Activated T-helper 1 cell treated with anti-CD3 and anti-CD28 coated beads, Interleukin-12 subunit alpha, Interleukin-12 subunit beta, Interleukin-2, Interleukin-4 antibody, amounts not matched to agents 30 ng/mL and 10 ng/mL and 1 ng/mL, durations not matched to agents 14 hours and 24 hours and 36 hours (primary cell): ENCODE measurements at places on chromosomes 4 and X.

- no peaks in the 10 kb centered on the region for H3K4me1 ChIP-seq
- no peak overlapping the region for H3K4me3 ChIP-seq
- H3K36me3 ChIP-seq: no peaks in the 10 kb centered on the region
- no peak overlapping the region for H3K27ac ChIP-seq
These were observed 1.7 kb upstream of the PPP2R2C start for GRCh38 chr4:6474053-6474568.

- H3K4me1 ChIP-seq: no peaks in the 10 kb centered on the region
- no peak for DNase-seq
- H3K27ac ChIP-seq: no peak overlapping the region
These were observed 8.4 kb downstream of the BTK start for GRCh38 chrX:101377547-101377946.

- peaks cover 40% of the 10 kb centered on the region for H3K27me3 ChIP-seq
- H3K27ac ChIP-seq: no peak within 1 kb of the TSS
- DNase-seq: no peak
- peaks cover 3% of the 10 kb centered on the region for H3K36me3 ChIP-seq
- peak within 1 kb of the TSS; percentile 82 for H3K4me3 ChIP-seq
These were observed at the start of gene WDFY3 for GRCh38 chr4:84966382-84967242. TSS of gene WDFY3 (minus strand) at chr4:84966690. CDS start at chr4:84860591, 106,099 bp downstream.

DNA sequence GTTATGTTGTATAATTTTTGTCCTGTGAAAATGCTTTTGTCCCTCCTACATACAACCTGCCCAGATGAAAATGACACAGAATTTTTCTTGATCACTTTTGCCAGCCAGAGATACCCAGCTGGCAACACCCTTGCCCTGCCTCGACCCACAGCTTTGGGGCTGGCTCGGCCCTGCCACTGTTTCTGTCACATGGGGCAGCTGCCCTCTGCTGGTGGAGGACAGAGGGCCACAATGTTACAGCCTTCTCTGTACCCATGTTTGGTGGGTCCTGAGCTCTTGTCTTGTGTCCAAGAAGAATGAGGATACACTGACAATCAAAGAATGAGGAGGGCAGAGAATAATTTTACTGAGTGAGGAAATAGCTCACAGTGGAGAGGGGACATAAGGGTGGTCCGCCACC is 31.1 kb downstream of the BMP15 start:
- H3K36me3 ChIP-seq: no peaks in the 10 kb centered on the region
- H3K27ac ChIP-seq: no peak overlapping the region
- H3K4me3 ChIP-seq: no peak overlapping the region
- H3K4me1 ChIP-seq: no peaks in the 10 kb centered on the region
- DNase-seq: no peak

DNA sequence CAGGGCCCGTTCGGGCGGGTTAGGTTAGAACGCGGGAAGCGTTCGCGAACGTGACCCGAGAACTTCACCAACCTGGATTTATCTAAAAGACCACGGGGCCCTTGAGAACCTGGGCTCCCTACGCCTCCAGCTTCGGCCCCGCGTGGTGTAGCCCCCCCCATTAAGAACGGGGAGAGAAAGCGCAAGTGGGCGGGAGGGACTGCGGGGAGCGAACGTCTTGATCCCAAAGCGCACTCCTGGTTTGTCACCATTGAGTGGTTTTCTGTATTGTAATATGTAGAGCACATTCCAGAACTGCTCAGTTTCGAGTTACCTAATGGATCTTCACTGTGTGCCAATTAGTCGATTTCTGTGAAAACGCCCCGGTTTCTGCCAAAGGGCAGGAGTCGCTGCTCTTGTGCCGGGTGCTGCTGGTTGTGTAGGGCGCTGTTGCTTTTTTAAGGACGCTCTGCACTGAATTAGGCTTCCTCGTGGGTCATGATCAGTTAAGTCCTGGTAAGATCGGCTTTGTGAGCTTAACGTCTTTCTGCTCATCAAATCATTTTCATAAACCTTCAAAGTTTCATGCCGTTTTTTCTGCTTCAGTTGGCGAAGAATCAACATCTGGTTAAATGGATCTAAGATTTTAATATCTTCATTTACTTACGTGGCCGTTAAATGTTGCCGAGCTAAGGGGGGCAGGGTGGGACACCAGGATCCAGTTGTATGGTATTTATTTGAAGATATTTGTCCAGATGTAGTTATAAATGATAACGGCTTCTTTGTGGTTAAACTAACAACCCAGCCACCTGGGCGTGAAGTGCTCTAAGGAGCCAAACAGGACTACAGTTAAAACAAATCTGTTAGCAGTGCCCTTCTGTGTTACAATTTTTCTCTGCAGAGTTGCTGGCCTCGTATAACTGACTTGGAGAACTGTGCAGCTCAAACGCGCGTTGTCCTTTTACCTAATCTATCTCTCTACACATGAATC is 809 bp downstream of the MND1 start:
- H3K36me3 ChIP-seq: peaks cover 7% of the 10 kb centered on the region
- DNase-seq: peak; percentile 34
- peaks cover 35% of the 10 kb centered on the region for H3K4me1 ChIP-seq
- peak overlapping the region; percentile 91 for H3K4me3 ChIP-seq
- peaks cover 13% of the 10 kb centered on the region for H3K27me3 ChIP-seq

DNA sequence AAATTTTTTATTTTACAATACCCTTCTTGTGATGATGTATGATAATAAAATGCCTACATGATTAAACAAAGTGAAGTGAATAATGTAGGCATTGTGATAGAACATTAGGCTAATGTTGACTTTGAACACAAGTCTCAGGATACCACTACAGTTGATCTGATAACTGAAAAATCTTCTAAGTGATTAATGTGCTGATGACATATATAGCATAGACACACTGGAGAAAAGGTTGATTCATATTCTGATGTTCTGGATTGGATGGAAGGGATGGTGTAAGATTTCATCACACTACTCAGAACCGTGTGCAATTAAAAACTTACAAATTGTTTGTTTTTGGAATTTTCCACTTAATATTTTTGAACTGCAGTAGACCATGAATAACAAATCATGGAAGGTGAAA is 738.5 kb downstream of the TECRL start:
- no peak overlapping the region for H3K27ac ChIP-seq
- no peaks in the 10 kb centered on the region for H3K27me3 ChIP-seq
- no peak for DNase-seq
- no peaks in the 10 kb centered on the region for H3K4me1 ChIP-seq
- H3K36me3 ChIP-seq: no peaks in the 10 kb centered on the region

- H3K27me3 ChIP-seq: no peaks in the 10 kb centered on the region
- H3K4me3 ChIP-seq: no peak overlapping the region
- no peaks in the 10 kb centered on the region for H3K36me3 ChIP-seq
- H3K4me1 ChIP-seq: no peaks in the 10 kb centered on the region
These were observed 5.3 kb upstream of the SUPT20HL1 start for GRCh38 chrX:24355095-24355494.

GRCh38 chrX:115013705-115014104 is 3.7 kb downstream of the IL13RA2 start:
- no peaks in the 10 kb centered on the region for H3K4me1 ChIP-seq
- no peak overlapping the region for H3K27ac ChIP-seq
- no peaks in the 10 kb centered on the region for H3K36me3 ChIP-seq
- DNase-seq: no peak

- H3K36me3 ChIP-seq: no peaks in the 10 kb centered on the region
- H3K27me3 ChIP-seq: peaks cover under 1% of the 10 kb centered on the region
- no peak overlapping the region for H3K4me3 ChIP-seq
- H3K27ac ChIP-seq: no peak overlapping the region
- DNase-seq: no peak
These were observed 114.7 kb upstream of the EDNRA start for GRCh38 chr4:147366164-147366563.

DNA sequence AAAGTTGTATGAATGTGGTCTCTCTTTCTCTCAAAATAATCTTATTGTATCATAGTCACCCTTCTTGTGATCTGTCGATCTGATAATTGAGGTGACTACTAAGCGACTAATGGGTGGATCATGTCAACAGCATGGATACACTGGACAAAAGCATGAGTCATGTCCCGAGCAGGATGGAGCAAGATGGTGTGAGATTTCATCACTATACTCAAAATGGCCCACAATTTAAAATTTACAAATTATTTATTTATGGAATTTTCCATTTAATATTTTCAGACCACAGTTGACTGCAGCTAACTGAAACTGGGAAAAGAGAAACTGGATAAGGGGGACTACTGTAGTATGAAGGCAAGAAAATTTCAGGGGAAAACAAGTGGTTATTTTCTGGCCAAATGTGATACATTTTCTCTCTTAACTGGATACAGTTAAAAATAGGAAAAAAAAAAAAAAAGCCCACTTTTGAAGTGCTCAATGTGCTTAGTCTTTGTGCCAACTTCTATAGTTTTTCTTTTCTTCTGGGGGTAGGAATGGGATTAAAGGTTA is 25.3 kb downstream of the FAM241A start:
- H3K36me3 ChIP-seq: peaks cover 13% of the 10 kb centered on the region
- no peak overlapping the region for H3K4me3 ChIP-seq
- peaks cover 23% of the 10 kb centered on the region for H3K4me1 ChIP-seq
- no peaks in the 10 kb centered on the region for H3K27me3 ChIP-seq
- no peak for DNase-seq

DNA sequence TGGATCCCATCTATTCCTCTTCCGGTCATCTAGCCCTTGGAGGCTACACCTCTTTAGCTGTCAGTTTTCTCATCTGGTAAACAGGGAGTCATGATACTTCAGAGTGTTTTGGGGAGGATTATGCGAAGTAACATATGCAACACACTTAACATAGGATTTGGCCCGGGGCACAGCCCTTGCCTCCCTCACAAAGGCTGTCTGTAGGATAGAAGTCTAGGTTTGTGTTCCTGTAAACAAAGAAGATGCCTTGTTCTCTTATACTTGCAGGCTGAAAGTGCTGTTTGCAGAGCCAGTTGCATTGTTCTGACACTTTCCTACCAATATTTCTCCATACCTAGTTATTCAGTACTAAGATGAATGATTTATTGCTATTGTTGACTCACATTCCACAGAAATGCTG is 2.2 kb upstream of the APELA start:
- H3K27me3 ChIP-seq: peaks cover 10% of the 10 kb centered on the region
- no peaks in the 10 kb centered on the region for H3K4me1 ChIP-seq

GRCh38 chrX:38985375-38985774 is 184.1 kb downstream of the MID1IP1 start:
- H3K4me1 ChIP-seq: no peaks in the 10 kb centered on the region
- no peak overlapping the region for H3K27ac ChIP-seq
- DNase-seq: no peak
- no peak overlapping the region for H3K4me3 ChIP-seq
- H3K27me3 ChIP-seq: peaks cover 2% of the 10 kb centered on the region

DNA sequence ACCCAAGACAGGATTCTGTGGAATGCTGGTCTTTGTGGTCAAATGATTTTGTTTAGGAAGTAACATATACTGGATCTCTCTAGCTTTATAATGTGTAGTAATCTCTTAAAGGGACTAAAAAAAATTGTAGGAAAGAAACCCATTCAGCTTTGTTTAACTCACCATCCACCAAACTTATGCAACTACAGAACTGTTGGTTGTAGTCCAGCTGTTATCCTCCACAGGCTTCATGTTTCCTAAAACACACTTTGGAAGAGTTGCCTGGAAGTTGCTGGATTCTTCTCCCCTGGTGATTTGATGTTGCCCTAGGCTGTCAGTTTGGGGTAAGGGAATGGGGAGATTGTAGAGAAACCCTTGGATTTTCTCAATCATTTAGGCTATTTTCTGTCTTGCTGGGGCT is 89.3 kb downstream of the RLIM start:
- H3K27me3 ChIP-seq: no peaks in the 10 kb centered on the region
- DNase-seq: no peak
- no peak overlapping the region for H3K27ac ChIP-seq
- no peak overlapping the region for H3K4me3 ChIP-seq

GRCh38 chr4:179001918-179002317 is 1559.7 kb upstream of the AGA start:
- H3K27me3 ChIP-seq: no peaks in the 10 kb centered on the region
- no peak for DNase-seq
- no peak overlapping the region for H3K27ac ChIP-seq
- H3K4me1 ChIP-seq: no peaks in the 10 kb centered on the region

DNA sequence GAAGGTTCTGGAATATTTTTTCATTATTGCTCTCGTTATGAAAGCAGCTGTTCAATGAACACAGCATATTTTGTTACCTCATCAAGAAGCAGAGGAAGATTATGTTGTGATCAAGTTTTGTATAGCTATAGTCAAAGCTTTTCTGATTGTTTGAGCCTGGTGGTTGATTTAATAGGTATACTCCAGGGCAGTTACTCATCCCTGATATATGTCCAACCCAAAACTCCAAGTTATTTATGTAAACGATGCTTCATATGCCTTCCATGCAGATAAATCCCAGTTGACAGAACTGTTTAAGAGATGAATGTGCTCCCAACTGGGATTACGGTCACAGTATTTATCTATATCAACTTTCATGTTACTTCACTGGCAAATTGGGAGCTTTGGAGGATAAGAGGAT is 19.1 kb downstream of the NAA11 start:
- no peaks in the 10 kb centered on the region for H3K4me1 ChIP-seq
- peaks cover 2% of the 10 kb centered on the region for H3K27me3 ChIP-seq
- DNase-seq: no peak
- no peak overlapping the region for H3K4me3 ChIP-seq
- H3K27ac ChIP-seq: no peak overlapping the region

DNA sequence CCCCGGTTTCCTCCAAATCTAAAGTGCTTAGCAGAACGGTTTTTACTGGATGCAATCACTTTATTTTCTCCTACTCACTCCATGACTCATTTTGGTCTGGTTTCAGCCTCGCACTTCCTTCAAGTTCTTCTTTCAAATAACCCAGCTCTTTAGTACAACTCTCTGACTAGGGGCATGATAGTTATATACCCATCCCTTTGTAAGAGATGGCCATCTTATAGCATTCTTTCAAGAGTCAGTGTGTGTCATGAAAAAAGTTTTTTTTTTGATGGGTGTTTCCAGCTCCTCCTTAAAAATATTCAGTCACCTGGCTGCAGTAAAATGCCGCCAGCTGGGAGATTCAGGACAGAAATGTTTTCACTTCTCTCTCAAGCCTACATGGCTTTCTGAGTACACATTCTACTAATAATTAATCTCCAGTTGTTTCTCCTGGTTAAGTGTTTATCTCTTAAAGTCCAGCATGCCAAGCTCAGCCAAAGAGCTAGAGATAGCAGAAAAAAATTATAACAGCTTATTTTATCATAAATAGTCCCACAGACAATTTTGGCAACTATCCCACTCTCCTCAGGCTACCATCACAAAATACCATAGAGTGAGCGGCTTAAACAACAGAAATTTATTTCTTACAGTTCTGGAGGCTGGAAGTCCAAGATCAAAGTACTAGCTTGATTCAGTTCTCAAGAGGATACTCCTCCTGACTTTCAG is 139.3 kb downstream of the GASK1B start:
- H3K27me3 ChIP-seq: no peaks in the 10 kb centered on the region
- DNase-seq: no peak
- H3K27ac ChIP-seq: no peak overlapping the region
- H3K36me3 ChIP-seq: no peaks in the 10 kb centered on the region
- H3K4me1 ChIP-seq: no peaks in the 10 kb centered on the region

GRCh38 chr4:150005537-150005936 is 72.7 kb upstream of the DCLK2 start:
- no peak overlapping the region for H3K4me3 ChIP-seq
- no peaks in the 10 kb centered on the region for H3K4me1 ChIP-seq
- H3K27ac ChIP-seq: no peak overlapping the region
- peaks cover 14% of the 10 kb centered on the region for H3K27me3 ChIP-seq
- no peaks in the 10 kb centered on the region for H3K36me3 ChIP-seq
